Esophagus squamous epithelium (tissue), 5 donors: ENCODE measurements at places on chromosomes 2 and 18. TPM values are rescaled to one million over a fixed set of nuclear protein-coding genes. Genes with fewer than 3 reads are reported as not detected.

GRCh38 chr18:27667064-27667463, 482.0 kb upstream of the CHST9 start:
- H3K27ac ChIP-seq = no peak overlapping the region
- DNase-seq = no peak
- no peak overlapping the region for H3K4me3 ChIP-seq
- H3K4me1 ChIP-seq = no peaks in the 10 kb centered on the region

The GAL3ST2 gene
- total RNA-seq = not detected

DNA sequence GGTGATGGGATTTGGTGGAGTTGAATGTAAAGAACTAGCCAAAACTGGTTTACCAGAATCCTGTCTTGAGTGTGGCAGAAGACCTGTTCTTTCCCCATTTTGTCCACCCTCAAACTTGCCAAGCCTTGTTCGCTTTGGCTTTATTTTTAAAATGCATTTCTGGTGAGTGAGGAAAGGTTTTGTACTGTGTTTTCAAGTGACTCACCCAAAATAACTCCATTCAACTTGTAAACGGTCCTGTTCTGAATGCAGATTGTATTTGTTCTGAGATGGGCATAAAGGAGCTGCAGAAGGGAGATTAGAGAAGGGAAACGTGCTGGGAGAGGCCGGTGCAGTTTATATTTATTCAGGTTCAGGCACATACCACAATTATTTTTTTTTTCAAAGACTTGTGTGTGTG, 5.3 kb upstream of the ITPRID2 start:
- H3K36me3 ChIP-seq = no peaks in the 10 kb centered on the region
- no peak overlapping the region for H3K27ac ChIP-seq
- H3K27me3 ChIP-seq = no peaks in the 10 kb centered on the region
- H3K4me1 ChIP-seq = peaks cover 24% of the 10 kb centered on the region

The TMEM200C gene
- not detected for total RNA-seq

The PUM2 gene
- total RNA-seq = 42.2 TPM

The RAB17 gene
- 11.1 TPM for total RNA-seq

DNA sequence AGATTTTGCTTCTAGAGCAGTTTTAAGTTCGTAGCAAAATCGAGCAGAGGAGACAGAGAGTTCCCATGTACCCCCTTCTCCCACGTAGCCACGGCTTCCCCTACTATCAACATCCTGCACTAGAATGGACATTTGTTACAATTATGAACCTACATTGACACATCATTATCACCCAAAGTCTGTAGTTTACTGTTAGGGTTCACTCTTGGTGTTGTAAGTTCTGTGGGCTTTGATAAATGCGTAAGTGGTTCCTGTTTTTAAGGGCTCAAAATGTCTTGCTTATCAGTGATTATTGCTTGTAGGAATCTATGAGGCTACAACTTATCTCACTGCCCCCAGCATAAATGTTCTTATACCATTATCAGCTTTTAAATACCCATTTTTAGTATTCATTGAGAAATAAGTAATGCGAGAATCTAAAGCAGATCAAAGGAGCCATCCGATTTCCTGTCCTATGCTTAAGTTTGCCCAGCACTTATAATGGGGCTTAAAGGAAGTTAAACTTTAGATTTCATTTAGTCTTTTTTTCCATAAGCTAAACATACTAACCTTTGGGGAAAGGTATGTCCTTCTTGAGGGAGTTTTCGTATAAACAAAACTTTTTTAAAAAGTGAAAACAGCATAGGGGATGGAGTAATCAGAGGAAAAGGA, 118.7 kb downstream of the HAUS1 start:
- no peak overlapping the region for H3K4me3 ChIP-seq
- H3K36me3 ChIP-seq = no peaks in the 10 kb centered on the region
- H3K27ac ChIP-seq = no peak overlapping the region
- DNase-seq = no peak

DNA sequence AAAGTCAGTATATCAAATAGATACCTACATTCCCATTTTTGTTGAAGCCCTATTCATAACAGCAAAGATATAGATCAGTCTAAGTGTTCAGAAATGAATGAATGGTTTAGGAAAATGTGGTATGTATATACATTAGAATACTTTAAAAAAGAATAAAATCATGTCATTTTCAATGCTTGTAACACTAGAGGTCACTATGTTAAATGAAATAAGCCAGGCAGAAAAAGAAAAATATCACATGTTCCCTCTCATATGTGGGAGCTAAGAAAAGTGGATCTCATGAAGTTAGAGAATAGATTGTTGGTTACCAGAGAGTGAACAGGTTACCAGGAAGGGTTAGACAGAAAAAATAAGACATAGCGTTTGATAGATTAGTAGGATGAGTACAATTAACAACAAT, 1111.0 kb upstream of the SLC39A10 start:
- no peaks in the 10 kb centered on the region for H3K4me1 ChIP-seq
- no peak overlapping the region for H3K4me3 ChIP-seq
- H3K36me3 ChIP-seq = no peaks in the 10 kb centered on the region
- H3K27ac ChIP-seq = no peak overlapping the region

The VPS4B gene
- 68.5 TPM for total RNA-seq

DNA sequence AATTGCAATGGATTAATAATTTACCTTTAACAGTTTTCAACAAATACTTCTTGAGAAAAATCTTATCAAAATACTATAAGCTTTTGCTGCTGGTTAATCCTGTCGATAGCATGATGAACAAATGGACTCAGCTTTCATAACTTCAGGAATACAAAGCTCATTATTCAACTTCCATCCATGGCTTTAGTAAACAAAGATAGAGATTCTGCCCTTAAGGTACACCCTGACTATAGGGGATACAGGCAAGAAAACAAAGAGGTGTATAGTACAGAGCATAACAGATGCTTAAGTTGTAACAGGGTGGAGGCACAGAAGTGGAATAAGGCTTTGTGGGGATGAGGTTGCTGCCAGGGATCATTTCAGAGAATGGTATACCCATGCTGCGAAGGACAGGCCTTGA, 272.5 kb upstream of the STON1 start:
- H3K4me1 ChIP-seq = no peaks in the 10 kb centered on the region
- no peaks in the 10 kb centered on the region for H3K36me3 ChIP-seq
- no peak for DNase-seq

- H3K4me1 ChIP-seq = no peaks in the 10 kb centered on the region
- H3K27ac ChIP-seq = no peak overlapping the region
- no peaks in the 10 kb centered on the region for H3K36me3 ChIP-seq
- H3K27me3 ChIP-seq = no peaks in the 10 kb centered on the region
- no peak for DNase-seq
Observed at GRCh38 chr18:35618289-35618688, 36.7 kb downstream of the GALNT1 start.

- H3K36me3 ChIP-seq = no peaks in the 10 kb centered on the region
- no peaks in the 10 kb centered on the region for H3K27me3 ChIP-seq
- no peak overlapping the region for H3K27ac ChIP-seq
- peaks cover 20% of the 10 kb centered on the region for H3K4me1 ChIP-seq
- DNase-seq = no peak
- H3K4me3 ChIP-seq = no peak overlapping the region
Observed at GRCh38 chr2:45781464-45781811, 130.0 kb downstream of the PRKCE start.

DNA sequence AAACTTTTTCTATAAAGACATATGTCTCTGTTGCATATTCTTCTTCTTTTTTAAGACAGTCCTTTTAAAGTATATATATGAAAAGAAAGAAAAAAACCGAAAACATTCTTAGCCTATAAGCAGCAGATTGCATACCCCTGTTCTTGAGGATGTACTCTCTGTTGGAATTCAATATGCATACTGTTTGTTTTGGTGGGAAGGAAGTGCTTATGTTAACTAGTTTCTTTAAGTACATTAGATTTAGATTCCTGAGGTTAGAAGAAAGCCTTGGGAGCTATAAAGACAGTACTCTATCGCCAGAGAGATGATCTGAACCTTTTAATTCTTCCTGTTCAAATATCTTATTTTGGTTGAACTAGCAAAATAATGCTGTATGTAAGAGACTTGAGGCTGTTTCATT, 46.8 kb upstream of the TBR1 start:
- DNase-seq = no peak
- peaks cover 40% of the 10 kb centered on the region for H3K36me3 ChIP-seq
- no peaks in the 10 kb centered on the region for H3K27me3 ChIP-seq
- H3K4me1 ChIP-seq = no peaks in the 10 kb centered on the region

- no peak for DNase-seq
- H3K4me1 ChIP-seq = peaks cover 13% of the 10 kb centered on the region
- no peaks in the 10 kb centered on the region for H3K36me3 ChIP-seq
- H3K27ac ChIP-seq = no peak overlapping the region
- peaks cover 10% of the 10 kb centered on the region for H3K27me3 ChIP-seq
Observed at GRCh38 chr2:70771446-70771845, 3.4 kb upstream of the ADD2 start.

DNA sequence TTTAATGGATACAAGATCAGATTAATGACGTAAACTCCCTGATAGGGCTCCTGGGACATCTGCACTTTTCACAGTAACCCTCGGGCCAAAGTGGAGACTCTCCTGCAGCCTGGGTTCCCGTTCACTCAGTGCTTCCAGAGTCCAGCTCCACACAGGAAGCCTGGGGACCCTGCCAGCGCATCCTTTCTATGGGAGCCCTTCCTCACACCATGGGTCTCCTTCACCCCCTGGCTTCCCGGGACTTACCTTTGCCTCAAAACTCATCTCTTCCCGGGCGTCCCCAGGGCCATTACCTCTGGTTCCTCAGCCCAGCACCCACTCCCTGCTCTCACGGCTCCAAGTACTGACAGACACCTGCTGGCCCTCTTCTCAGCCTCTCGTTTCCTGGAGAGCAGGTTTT, 40.7 kb upstream of the KLF11 start:
- peaks cover 12% of the 10 kb centered on the region for H3K4me1 ChIP-seq
